Ovary (tissue), 10 donors: ENCODE measurements at places on chromosomes 4 and X. TPM values are rescaled to one million over a fixed set of nuclear protein-coding genes. Genes with fewer than 3 reads are reported as not detected.

DNA sequence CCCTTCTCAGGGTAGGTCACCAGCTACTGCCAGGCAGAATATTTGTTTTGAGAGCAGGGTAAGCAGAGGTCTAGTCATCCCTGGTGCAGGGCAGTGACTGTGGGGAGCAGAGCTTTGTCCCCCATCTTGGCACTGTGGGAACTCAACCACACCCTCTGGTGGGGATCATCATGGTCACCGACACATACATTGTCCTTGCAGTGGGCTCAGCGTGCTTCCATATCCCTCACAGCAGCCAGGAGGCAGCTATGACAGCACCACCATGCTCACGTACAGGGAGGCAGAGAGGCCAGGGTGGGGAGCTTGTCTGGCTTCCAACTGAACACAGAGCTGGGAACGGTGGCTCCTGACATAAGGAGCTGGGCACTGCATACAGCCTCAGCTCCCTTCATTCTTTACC is 102.3 kb downstream of the ENPP6 start:
- DNase-seq: no peak

DNA sequence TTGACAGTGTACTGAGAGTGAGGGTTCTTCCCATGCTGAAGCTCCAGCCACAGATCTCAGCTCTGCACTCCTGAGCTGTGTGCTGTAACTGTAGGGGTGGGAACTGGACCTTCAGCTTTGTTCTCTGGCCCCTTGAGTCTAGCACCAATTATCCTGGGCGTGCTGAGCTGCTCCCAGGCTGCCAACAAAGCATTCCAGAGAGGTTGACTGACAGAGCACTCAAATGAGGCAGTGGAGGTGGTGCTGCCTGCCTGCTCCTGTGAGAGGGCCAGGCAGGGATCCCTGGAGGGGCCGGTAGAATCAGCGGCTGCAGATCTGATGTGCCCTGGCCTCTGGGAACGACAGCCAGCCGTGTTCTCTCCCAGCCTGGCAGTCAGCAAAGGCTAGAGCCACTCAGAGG is 375.7 kb upstream of the AADAT start:
- DNase-seq: no peak

DNA sequence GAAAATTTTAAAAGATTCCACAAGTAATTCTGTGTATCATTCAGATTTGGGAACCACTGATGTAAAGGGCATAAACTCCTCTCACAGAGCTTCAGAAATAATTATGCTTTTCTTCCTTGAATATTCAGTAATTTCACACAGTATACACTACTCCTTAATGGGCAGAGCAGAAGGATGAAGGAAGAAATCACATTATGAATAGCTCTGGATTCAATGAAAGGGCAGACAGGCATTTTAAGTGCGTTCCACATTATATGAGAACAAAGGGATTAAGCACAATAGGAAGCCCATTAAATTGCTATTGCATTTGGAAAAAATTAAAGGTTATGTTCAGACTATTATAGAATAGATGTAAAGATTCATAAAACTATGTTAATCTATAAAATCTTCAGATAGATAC is 142.6 kb downstream of the PDHA2 start:
- no peak for DNase-seq

DNA sequence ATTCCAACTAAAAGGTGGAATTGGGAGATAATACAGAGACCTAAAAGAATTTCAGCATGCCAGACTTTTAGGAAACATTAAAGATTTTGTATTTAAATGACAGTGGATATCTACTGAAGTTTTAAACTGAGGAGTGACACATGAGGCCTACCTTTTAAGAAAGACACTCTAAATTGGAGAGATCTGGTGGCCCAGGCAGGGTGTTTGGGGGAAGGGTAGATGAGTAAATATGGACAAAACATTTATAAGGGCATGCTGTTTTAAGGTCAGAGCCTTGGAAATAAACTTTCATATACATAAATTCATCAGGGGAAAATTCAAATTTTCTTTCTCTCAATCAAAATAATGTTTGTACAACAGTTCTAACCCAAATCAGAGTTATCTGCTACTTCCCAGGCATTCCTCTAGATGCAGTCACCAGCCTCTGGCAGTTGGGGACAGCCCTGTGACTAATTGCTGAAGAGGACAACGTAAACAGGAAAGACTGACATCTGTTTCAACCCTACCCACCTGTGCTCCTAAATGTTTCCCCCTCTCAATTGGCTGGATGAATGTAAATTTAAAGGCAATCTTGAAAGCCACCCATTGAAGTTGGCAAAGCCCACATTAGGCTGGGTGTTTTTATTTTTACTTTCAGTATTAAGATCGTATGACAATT is 1646.9 kb upstream of the ADGRL3 start:
- DNase-seq: no peak

- no peak for DNase-seq
These were observed 39.9 kb upstream of the PGK1 start for GRCh38 chrX:78064152-78064551.

- DNase-seq: no peak
These were observed 568 bp downstream of the NIPAL1 start for GRCh38 chr4:48017108-48017571.

DNA sequence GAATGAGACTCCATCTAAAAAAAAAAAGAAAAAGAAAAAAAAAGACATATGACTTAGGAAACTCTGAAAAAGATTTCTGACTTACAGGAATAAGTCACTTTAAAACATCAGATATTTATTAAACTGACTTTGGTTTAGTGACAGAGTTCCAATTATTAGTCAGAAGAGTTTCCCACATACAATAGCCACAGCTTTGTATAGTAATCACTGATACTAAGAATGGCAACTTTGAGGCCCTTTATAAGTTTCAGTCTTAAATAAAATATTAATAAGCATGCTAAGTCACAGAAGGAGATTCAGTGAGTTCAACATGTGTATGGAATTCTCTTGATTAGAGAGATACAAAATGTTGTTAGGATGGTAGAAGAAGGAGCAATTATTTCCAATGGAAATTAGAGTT is 652.3 kb upstream of the AMOT start:
- DNase-seq: no peak

DNA sequence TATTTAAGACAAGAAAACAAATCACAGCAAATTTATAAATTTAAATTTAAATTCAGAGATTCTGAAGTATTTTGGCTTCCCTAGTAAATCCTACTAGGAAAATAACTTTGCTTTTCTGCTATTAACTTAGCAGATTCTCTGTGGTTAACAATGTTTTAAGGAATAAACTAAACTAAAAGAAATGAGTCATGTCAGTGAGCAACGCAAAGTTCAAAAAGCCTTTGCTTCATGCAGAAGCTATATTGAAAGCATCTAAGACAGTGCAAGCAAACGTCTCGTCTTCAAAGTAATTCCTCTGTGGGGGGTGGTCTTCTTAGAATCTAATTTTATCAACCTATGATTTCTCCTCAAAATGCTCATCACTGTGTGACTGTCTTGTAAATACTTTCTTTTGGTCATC is 30.1 kb downstream of the GABRB1 start:
- no peak for DNase-seq

- DNase-seq: no peak
These were observed 28.1 kb upstream of the ZNF330 start for GRCh38 chr4:141192564-141192963.

Gene WDR19
- 66.2 TPM for total RNA-seq

GRCh38 chr4:117908306-117909207 is 125.7 kb upstream of the NDST3 start:
- DNase-seq: no peak

Gene IQCM
- not detected for total RNA-seq

DNA sequence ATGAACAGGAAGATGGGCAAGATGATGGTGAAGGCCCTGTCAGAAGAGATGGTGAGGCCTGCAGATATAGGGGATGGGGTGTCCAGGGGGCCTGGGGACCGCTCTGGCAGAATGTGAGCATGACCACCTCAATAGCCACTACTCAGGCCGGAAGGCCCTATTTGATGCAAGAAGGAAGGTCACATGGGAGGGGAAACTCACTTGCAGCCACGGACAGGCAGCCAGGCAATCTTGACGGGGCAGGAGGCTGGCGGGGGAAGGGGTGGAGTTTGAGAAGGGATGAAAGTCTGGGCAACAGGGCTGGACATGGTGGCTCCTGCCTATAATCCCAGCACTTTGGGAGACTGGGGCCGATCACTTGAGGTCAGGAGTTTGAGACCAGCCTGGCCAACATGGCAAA is 8.8 kb downstream of the SASH3 start:
- no peak for DNase-seq

- DNase-seq: no peak
These were observed 17.0 kb downstream of the LAMP2 start for GRCh38 chrX:120452131-120452530.

DNA sequence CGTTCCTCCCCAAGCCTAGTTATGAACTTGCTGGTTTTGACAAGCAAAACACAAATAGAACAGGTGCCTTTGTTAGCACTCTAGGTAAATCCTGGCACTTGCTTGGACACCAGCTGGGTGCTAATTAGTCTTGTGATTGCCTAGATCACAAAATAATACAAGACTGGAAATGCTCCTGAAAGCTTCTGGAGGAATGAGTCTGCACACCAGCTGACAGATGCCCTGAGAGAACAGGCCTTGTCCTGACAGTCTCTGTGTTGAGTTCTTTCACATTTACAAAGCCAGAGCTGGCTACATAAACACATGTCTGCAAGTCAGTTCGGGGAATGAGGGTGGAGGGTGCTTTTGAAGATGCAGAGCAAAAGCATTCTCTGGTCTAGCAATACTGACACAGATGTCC is 93.8 kb downstream of the ELOVL6 start:
- DNase-seq: no peak

DNA sequence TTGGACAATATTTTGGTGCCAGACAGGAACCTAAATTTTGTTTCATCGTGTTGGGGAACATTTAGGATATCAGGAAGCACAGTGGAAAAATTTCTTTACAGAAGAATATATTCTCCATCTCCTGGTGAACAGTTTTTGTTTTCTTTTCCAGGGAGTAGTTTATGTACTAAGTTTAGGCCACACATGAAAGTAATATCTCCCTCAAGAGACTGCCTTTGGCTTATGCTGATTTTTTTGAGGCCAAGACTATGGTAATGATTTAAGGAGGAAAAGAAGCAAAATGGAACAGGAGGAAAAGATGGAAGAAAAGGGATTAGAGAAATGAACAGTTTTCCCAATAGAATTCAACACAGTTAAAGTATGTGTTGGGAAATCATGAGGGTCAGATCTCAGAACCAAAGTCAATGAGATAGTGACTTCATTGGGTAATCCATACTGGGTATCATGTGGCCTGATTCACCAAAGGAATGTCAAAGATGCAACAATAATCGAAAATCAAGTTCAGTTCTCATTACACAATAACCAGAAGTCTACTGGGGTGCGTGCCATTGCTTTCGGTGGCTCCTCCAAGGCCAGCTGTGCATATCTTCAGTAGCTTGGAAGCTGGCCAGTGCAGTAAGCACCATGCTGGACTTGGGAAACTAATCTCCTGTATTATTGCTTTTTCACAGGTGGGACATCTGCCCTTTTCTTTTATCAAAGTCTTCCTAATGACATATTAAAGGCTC is 234.8 kb downstream of the COL25A1 start:
- peak; percentile 19 for DNase-seq

DNA sequence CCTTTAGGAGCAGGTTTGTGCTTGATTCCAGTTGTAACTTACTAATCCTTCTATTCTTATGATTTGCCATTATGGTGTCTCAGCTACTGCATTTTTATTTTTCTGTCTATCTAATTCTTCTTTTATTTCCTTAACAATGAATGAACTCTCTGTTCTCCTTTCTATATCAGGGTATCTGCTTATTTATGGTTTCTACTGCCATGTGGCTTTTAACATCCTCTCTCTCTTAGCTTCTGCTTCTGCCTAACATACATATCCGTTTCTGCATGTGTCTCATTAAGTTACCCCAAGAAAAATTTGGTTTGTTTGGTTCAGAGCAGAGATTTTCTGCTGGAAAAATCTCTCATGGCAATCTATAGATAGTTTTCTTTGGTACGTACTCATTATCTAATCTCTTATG is 614.4 kb downstream of the RPA4 start:
- DNase-seq: no peak

DNA sequence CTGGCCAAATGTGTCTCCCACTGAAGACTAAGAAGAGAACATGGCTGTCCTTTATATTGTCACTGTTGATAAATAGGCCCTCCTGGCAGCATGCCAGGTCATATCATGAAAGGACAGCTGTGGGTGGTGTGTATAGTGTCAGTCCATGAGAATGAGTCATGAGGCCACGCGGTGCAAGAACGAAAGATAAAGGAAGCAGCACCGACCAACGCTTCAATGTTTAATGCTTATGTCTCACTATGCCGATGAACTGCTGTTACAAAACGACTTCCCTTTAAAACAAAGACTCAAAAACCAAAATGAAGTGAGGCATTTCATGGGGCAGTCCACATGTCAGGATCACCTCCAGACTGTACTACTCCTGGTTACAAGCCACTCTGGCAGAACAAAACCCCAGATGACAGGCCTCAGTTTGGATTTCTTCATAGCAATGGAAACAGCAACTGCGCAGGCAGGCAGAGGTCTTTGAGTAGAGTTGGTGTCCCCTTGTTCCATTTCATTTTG is 5.2 kb upstream of the TCEANC start:
- DNase-seq: no peak

Gene TSPYL2
- 203 TPM for total RNA-seq

DNA sequence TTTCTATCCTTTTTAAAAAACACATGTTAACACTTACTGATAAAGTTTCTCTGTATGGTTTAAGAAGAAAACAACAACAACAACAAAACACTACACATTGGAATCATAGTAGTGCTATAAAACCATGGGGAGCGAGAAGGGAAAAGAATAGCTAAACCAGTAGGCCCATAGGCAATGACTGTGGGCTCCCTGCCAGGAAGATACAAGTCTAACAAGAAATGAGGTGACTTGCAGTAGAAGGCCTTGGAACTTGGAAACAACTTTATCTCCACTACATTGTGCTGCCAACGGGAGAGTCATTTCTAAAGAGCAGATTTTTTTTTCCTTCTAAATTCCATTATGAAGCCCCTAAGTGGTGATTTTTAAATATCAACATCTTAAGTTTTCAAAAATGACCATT is 78.0 kb downstream of the GPC4 start:
- no peak for DNase-seq

DNA sequence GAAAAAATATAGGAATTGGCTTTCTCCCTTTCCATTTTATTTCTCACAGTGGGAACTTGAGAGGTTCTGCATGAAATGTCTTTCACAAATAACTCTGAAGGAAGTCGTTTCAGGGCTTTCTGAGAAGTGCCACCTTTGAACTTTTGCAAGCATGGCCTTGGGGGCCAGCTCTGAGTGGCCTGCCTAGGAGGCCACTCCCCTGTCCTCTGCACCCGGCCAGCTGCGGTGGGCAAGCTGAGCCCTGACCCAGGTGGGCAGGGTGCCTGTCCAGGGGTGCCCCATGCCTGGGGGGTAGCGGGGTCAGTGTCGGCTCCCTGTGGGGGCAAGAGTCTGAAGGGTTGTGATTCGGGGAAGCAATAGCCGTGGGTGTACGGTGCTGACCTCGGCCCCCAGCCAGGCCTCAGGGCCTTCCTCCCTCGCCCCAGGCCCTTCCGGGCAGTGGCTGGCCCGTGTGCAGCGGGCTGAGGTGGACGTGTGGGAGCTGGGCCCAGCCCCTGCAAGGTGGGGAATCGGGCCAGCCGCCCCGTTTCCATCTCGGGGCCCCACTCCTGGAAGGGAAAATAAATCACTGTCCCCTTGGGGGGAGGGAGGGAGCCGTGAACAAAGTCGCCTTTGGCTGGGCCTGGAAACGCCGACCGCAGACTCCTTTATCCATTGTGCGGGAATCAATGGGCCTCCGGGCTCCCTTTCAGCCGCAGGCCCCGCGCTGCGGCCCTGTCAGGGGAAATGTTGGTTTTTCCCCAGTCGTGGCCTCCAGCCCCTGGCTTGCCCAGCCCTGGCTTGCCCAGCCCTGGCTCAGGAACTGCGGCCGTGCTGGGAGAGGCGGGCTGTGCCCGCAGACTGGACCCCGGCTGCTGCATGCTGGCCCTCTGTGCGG is 3.1 kb downstream of the FGFRL1 start:
- no peak for DNase-seq

- peak; percentile 79 for DNase-seq
These were observed 20.0 kb downstream of the CFAP97 start for GRCh38 chr4:185183622-185184281.
